ENCODE measurements at places on chromosomes 13 and 19.

GRCh38 chr13:51933466-51934058, 71.8 kb downstream of the CCDC70 start:
- DNase-seq, result no peak

DNA sequence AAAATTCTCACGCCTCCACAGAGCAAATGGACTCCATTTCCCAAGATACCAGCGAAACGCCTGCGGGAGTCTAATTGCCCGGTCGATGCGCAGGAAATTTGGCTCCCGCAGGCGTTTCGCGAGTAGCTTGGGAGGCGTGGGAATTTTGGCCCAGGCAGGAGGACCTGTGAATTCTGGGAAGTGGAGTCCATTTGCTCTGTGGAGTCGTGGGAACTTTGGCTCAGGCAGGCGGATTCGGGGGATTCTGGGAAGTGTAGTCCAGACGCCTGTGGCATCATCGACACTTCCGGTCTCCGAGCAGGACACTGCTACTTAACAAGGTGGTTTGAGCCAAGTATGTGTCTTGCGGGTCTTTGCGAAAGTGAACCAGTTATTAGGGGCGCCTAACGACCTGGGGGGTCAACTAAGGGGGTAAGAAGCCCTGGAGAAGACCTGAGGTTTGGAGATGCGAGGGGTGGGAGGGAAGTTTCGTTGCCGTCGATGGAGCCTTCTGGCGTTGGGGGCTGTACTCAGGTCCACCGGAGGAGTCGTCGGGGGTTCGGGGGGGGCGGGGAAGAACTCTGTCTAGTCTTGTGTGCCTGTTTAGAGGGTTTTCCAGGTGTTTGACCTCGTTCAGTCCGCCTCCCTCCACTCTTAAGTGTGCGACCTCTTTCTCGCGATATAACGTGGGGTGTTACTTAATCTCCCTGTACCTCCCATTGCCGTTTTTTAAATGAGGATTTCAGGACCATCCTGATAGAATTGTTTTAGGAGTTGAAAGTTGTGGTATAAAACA, at the start of gene ZNF155:
TSS of gene ZNF155 (plus strand) at position 277 of the 775 bp plus-strand sequence. CDS start 4,356 bp downstream, outside the sequence.
- DNase-seq, result peak; percentile 72

- DNase-seq, result no peak
Observed at GRCh38 chr13:29878101-29878500, 27.7 kb upstream of the UBL3 start.

GRCh38 chr13:27405546-27406134, 18.8 kb upstream of the GTF3A start:
- no peak for DNase-seq

GRCh38 chr13:23629566-23630272, 59.5 kb downstream of the TNFRSF19 start:
- DNase-seq, result no peak

- DNase-seq, result no peak
Observed at GRCh38 chr13:78228940-78229339, 310.3 kb upstream of the EDNRB start.

GRCh38 chr19:54462655-54463530, 685 bp downstream of the LENG9 start:
- peak; percentile 62 for DNase-seq
